ENCODE measurements at places on chromosomes 3 and 15.

- peak; percentile 47 for DNase-seq
Measured at GRCh38 chr3:179321668-179322285, 1.1 kb upstream of the ZNF639 start.

DNA sequence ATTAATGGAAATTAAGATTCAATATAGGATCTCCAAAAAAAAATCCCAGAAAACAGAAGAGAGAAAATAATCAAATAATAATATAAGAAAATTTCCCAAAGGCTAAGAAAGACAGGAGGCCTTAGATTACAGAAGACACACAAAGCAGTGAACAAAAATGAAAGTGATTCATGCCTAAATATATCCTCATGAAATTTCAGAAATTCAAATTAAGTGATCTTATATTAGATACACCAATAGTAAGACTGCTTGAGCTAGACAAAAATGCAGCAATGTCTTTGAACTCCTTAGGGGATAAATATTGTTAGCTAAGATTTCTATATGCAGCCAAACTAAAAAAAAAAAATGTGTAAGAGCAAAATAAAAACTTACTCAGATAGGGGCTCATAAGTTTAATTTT is 44.6 kb upstream of the ARPP21 start:
- no peak for DNase-seq

- no peak for DNase-seq
Measured at GRCh38 chr3:15528854-15529537, 7.5 kb upstream of the COLQ start.

GRCh38 chr15:92306663-92307062 is 87.0 kb upstream of the ST8SIA2 start:
- no peak for DNase-seq

- no peak for DNase-seq
Measured at GRCh38 chr3:123039178-123039577, 11.6 kb upstream of the SEMA5B start.
